ENCODE measurements at places on chromosomes 12 and 14. TPM values are rescaled to one million over a fixed set of nuclear protein-coding genes. Genes with fewer than 3 reads are reported as not detected.

- DNase-seq: no peak
Observed at GRCh38 chr14:53956427-53957201, at the start of gene BMP4. Gene BMP4 (minus strand): TSS chr14:53956825. CDS start chr14:53952222, 4,603 bp downstream.

DNA sequence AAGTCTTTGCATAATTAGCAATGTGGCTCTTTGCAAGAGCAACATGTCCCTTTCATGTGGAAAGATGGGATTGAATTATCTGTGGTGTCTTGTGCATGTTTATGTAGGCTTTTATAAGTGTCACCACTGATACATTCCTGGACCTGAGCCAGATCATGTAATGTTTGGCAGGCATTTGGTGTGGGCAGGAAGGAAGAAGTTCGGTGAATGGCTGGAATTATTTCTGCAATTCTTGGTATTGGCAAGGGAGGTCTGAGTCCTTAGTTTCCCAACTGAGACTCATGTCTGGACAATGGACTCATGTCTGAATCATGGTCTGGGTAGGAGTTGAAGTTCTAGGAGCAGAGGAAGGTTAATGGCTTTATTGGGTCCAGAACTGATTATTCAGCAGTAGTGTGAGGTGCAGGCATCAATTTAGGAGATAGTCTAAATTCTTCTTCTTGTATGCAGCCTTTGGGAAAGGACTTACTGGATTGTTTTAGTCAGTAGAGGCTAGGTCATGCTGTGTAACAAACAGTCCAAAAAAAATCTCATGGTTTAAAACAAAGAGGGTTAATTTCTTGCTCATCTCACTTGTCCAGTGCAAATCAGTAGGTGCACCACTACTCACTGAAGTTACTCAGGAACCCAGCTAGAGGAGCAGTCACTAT is 186.5 kb upstream of the LHX5 start:
- no peak for DNase-seq

The FAR2 gene
- total RNA-seq: 1.2 TPM

The PROX2 gene
- total RNA-seq: 0.33 TPM

- no peak for DNase-seq
Observed at GRCh38 chr14:30035361-30035760, 107.7 kb upstream of the PRKD1 start.

All from GM12878 (cell line).